ENCODE measurements at places on chromosomes 7 and 10.

GRCh38 chr7:139741239-139741638 lies 36.6 kb downstream of the HIPK2 start:
- DNase-seq = no peak

DNA sequence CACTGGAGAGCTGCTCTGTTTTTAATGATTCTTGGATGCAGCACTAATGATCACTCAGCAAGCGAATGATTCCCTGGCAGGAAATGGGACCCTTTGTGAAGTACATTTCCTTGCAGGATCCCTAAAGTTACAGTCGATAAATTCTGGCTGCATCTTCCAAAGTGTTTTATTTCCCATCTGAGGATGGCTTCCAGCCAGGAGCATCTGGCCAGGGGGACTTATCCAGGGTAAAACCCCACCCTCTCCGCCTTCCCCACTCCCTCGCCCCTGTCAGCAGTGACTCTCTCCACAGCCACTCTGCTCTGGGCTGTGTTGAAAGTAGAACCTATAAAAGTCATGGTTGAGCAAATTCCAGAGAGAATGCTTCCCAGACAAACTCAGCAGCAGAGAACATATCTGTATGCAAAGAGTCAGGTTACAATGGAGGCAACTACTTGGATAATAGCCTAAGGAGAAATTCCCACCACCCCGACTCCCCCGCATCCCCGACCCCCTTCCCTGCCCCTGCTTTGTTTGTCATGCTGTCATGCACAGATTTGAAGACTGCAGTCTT lies 111.0 kb upstream of the ANLN start:
- peak; percentile 14 for DNase-seq

- peak; percentile 13 for DNase-seq
These were observed 16.2 kb downstream of the TMEM72 start for GRCh38 chr10:44927352-44927751.

- DNase-seq = peak; percentile 9
These were observed 12.2 kb downstream of the PTN start for GRCh38 chr7:137331378-137331777.

Measured in fibroblast of gingiva (primary cell).